ENCODE measurements at places on chromosomes 1 and 21.

DNA sequence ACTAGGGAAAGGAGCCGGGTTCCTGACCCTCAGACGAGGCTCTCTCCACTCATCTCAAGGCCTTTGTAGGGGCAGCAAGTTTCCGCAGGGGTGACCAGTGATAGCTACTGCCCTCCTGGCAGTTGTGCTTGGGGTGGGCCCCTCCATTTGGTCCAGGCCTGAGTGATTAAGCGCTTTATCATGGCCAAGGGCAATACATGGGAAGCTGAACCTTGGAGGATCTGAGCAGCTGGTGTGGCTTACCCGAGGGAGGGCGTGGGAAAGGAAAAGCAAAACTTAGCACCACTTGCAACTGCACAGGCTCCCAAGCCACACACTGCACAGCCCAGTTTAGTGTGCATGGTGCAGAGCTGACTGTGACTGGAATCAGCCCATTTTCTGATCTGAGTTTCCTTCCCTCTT is 47.8 kb downstream of the GADD45A start:
- DNase-seq, result no peak

- DNase-seq, result peak; percentile 75
Observed at GRCh38 chr1:32334864-32335534, 1.0 kb downstream of the MARCKSL1 start.

GRCh38 chr1:243883551-243883950 is 33.5 kb upstream of the AKT3 start:
- peak; percentile 44 for DNase-seq

DNA sequence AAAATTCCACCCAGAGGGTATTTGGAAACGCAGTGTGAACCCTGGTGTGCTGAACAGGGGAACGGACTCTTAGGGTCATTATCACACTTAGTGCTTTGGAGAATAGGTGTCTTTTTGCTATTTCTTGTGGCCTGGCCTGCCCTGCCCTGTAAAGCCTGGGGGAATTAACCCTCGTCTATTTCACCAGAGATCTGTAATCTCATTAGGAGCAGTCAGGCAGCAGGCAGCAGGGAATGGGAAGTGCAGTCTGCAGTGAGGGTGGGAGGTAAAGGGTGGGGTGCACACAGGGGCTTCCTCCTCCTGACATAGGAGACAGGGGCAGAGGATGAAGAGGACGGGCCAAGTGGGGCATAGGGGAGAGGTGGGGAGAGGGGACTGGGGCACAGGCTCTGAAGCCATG is 1.1 kb upstream of the SLC1A7 start:
- no peak for DNase-seq

- peak; percentile 83 for DNase-seq
Observed at GRCh38 chr1:246608616-246609376, 42.5 kb downstream of the CNST start.

DNA sequence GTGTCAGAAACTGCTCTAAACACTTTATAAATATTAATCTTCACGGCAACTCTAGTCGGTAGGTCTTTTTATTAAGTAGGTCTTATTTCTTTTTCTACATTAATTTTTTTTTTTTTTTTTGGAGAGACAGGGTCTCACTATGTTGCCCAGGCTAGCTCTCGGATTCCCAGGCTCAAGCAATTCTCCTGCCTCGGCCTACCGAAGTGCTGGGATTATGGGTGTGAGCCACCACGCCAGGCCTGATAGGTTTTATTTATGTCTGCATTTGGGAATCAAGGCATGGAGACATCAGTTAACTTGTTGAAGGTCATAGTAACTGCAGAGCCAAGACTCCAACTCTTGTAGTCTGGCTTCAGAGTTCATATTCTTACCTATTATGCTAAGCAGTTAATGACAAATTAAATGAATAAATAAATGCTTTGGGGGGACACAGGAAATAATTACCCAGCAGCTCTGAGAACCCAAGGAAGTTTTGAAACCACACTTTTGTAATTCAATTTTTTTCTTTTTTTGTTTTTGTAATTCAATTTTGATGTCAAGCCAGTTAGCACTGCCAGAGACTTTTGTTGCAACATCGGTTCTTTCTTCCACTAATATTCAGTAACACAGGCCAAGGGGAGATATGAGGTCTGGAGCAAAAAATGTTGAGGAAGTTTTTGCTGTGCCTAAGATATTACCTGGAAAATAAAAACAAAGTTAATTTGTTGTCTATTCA is 9.4 kb upstream of the UAP1 start:
- no peak for DNase-seq

DNA sequence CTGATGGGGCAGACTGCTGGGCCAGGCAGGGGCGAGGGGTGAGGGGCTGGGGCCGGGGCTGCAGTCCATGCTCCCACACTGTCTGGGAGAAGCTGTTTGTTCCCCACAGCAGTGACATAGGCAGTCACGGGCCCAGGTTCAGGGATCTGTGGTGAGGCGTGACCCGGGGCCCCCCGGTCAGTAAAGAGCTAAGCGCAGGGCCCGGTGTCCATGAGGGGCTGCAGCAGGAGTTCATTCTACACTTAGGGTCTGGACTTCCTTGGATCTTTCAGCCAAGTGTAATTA is 4.4 kb downstream of the PEX10 start:
- no peak for DNase-seq

- no peak for DNase-seq
Observed at GRCh38 chr1:8200317-8201115, 117.4 kb upstream of the SLC45A1 start.

DNA sequence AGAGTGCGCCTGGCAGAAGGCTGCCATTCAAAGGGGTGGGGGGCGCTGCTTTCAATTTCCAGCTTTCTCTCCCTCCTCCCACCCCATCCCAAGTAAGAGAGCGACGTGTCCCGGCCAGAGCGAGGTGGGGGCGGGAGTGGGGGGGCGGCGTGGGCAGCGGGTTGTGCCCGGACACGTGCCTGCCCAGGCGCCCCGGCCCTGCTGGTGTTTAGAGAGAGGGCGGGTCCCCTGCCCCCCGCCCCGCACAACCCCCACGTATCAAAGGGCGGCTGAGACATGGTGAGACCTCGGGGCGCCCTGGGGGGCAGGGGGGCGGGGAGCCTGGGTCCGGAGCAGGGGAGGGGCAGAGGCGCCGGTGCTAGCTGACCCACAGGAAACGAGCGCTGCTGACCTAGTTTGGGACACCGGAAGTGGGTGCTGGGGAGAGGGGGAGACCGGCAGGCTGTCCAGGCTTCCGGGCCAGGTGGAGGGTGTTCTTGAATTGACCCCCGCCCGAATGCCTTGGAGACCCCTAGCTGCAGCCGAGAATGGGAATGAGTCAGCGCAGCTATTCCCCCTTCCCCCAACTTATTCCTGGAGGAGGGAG is 1.3 kb downstream of the ZBTB7B start:
- peak; percentile 58 for DNase-seq

DNA sequence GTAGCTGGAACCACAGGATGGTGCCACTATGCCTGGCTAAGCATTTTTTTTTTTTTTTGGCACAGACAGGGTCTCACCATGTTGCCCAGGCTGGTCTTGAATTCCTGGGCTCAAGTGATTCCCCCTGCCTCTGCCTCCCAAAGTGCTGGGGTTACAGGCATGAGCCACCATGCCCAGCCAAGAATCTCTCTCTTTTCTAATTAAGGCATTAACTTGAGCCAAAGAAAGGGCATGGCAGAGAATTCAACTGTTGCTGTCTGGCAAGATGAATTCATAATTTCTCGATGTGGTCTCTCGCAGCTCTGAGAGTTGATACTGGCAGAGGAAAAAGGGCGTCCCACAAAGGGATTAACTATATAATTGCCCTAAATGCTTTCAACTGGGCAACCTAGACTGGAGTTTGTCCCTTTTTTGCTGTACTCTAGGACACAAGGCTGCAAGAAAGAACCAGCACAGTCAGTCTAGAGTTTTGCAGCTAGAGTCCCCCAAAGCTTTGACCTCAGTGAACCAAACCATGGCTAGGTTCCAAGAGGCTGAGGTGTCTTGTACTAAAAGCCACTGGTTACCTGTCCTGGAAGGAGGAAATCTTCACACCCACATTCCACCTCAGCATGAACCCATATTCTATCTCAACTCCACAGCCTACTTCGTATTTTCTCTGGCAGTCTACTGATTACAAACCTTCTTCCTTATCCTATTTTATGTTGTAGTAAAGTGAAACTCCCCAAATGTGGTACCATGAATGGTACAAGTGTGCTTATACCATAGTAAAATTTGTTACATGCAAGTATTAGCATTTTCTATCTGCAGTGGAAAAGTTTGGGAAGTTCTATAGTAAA is 51.2 kb downstream of the OPTC start:
- DNase-seq, result no peak

DNA sequence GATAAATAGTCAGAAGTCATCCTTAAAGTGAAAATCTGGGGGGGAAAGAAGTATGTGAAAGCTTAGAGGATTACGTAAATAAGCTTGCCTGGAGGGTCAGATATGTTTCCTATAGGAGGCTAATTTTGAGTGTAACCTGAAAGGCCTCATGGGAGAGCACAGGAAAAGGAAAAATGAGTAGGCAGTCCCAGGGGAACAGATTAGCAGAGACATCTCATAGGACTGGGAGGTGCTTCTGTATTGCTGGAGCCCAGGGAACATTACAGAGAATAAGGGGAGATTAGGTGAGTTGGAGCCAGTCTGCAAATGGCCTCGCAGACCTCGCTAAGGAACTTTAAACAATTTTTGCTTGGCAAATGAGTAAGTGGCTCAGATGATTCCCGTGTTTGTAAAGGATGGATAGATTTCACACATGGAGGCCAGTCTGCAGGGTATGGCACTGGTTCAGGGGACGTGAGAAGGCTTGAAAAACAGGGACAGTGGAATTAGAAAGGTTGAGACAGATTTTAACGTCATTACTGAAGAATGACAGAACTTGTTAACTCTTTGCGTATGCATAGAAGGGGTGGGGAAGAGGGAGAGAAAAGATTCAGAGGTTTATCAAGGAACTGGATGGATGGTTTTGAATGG is 149.1 kb downstream of the GREM2 start:
- DNase-seq, result no peak

DNA sequence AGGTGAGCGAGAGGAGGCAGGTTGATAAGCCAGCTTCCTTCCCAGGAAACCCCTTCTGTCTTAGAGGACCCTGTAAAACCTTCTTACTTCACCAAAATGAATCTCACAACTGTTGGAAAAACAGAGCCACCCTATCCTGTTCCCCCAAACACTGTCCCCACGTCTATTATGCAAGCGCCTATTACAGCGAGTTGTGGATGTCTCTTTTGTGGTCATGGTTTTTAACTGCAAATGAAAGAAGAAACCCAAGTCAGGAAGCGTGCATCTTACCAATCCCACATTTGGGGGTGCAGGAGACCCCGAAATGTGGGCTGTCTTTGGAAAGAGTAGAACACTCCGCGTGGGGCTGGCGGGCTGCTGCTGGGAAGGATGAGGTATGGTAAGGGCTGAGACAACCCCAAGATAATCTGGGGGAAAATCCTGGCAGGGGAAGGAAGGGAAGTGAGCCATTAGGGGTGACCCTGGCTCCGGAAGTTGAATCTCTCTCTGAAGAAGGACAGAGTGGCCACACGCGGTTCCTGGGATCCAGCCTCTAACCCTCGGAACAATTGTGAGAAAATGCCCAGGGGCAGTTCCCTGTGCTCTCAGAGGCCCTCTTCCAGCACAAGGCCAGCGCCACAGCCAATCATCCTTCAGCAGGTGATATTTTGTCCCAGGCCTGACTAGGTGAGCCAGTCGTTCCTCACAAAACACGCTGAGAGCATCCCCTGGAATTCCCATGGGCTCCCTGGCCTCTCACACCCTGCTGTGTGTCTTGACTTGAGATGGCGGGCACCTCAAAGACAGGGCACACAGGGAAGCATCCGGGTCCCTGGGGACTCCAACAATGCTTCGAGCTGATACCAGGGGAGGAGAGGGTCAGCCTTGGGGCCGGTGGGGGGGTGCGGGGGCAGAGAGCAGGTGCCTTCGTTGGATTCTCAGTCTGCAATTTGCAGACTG is 168.5 kb upstream of the IRF2BP2 start:
- peak; percentile 25 for DNase-seq

- no peak for DNase-seq
Observed at GRCh38 chr21:38811257-38811656, 5.5 kb downstream of the ETS2 start.
